ENCODE measurements at places on chromosomes 6 and 20. TPM values are rescaled to one million over a fixed set of nuclear protein-coding genes. Genes with fewer than 3 reads are reported as not detected.
A peak's percentile ranks its signal among the peaks of the same experiment; 100 is the strongest.

DNA sequence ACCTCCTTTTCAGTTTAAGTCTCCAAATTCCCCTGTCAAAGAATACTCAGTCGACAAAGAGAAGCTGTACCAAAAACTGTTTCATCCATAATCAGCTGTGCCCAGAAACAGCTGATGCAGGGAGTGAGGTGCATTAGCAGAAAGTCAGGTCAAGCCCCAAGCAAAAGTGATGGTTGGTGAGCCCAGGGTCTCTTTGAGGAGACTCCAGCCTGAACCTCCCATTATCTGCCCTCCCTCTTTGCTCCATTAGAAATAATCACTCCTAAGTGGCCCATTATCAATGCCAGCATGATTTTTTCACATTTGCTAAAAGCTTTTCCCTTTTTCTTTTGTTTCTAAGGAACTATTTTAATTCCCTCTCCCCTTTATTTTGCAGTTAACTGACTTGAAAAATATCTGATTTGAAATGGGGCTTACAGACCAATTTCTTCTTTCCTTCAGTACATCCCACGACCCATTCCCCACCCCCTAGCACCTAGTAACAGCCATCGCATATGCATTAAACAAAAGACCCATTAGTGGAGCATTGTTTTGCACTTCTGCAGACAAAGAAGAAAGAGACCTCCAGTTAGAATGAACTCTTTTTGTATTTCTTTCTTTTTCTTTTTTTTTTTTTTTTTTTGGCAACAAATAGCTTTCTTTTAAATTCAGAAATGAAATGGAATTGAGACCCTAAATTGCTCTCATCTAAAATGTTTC is 257.0 kb downstream of the GRIK2 start:
- no peak for DNase-seq

DNA sequence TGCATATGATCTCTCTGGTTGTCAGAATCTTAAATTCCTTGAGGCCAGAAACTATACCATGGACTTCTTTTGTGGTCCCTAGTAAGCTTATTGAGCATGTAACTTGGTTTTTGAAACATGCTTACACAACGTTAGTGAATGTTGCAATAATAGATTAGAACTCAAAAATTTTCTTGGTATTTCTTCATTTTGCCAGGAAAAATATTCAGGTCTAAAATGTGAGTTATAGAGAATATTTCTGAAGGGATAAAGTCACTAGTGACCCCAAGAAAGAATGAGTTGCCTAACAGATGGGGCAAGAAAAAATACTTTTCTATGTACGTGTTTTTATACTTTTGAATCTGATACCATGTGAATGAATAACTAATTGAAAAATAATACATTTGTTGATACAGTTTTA is 195.4 kb downstream of the TFAP2A start:
- DNase-seq = no peak

- DNase-seq = no peak
Measured at GRCh38 chr6:3594201-3594600, 137.4 kb upstream of the SLC22A23 start.

- peak; percentile 83 for DNase-seq
Measured at GRCh38 chr6:32152769-32153563, 975 bp upstream of the PPT2 start.

DNA sequence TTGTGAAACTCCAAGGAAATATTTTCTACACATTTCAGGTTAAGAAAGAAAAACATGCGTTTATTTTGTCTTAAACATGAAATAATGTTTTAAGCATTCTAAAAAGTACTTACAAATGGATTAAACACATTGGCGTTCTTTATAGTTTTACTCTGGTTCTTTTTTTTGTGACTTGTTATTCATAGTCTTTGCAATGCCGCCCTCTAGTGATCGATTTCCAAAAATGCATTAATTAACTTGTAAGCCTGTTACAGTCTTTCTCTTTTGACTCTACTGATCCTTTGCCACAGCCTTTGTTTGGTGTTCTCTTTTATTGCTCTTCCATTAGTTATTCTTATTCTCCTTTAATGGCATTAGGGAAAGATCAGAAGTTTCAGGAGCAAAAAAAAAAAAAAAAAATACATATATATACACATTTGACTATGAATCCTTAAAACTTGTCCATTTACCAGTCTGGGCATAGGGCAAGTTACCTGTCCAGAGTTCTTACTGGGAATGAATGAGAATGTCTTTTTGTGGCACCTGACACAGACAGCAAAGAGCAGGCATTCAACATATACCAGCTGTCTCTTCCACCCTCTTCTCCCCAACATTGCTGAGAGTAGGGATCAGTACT is 59.9 kb downstream of the MACROD2 start:
- DNase-seq = no peak

- DNase-seq = no peak
Measured at GRCh38 chr6:167097770-167098169, 25.1 kb upstream of the CCR6 start.

DNA sequence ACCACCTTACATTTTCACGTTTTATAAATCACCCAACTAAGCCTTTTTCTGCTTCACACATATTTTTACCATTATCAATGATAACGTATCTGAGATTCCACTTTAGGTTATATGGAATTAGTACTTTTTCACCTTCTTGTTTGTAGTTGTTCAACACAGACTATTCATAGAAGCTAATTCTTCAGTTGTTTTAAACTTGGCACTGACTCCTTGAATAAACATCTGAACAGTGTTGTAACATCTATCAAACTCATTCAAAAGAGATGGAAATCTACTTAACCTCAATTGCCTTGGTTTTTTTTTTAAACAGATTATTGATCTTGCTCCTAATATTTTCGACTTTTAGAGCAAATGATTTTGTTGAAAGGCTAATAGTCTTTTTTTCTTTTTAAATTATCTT is 34.2 kb downstream of the PTPRA start:
- DNase-seq = no peak

- no peak for DNase-seq
Measured at GRCh38 chr6:15061908-15062515, 183.9 kb upstream of the JARID2 start.

GRCh38 chr6:33682341-33682740 is 29.2 kb downstream of the UQCC2 start:
- no peak for DNase-seq

DNA sequence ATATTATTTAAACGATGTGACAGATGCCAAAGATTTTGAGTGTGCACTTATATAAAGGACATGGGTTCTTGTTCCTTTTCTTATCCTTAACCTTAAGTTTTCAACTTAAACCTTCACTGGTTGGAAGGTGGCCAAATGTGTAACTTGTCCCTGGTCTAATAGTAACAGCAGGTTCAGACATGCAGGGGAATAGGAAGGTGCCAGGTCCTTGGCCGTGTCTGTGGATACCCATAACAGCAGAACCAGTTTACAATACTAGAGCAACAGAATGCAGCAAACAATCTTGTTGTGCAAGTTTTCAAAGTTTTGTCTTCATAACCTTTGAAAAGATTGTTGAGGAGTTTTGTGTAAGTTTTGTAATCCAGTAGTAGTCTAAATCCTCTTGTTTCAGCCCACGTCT is 4.4 kb downstream of the MYB start:
- DNase-seq = no peak

DNA sequence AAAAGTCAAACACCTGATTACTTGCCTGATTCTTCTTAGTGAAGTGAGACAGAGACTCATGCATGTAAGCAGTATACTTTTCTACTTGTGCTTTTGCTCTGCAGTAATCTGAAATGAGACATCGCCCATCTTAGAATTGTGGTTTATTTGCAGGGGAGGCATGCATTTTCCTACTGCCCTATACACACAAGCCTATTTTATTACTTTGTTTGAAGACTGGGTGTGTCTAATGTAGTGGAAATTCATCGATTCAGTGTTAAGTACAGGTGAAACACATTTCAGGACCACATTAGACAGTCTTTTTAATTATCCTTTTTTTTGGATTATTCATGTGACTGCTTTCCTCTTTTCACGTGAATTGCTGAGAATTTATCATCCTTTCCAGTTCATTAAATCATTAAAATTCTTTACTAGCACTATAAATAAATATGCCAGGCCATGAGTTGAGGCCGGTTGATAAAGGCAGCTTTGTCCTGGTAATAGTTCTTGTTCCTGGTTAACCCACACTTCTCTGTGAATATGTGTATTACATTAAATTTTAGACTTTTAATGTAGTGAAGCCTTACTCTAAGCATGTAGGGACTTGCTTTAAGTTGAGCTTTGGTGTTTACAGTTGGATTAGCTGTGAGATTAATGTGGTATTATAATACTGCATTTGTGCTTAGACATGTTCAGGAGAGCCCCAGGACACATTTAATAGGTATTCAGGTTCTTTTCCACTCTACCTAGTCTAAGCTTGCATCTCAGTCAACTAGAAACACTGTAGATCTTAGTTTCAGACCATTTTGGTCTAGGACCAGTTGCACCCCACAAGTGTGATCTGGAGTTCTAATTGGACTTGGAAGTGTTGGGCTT is 10.8 kb upstream of the BTBD3 start:
- DNase-seq = no peak

- DNase-seq = no peak
Measured at GRCh38 chr6:8400663-8401062, 34.7 kb downstream of the SLC35B3 start.

DNA sequence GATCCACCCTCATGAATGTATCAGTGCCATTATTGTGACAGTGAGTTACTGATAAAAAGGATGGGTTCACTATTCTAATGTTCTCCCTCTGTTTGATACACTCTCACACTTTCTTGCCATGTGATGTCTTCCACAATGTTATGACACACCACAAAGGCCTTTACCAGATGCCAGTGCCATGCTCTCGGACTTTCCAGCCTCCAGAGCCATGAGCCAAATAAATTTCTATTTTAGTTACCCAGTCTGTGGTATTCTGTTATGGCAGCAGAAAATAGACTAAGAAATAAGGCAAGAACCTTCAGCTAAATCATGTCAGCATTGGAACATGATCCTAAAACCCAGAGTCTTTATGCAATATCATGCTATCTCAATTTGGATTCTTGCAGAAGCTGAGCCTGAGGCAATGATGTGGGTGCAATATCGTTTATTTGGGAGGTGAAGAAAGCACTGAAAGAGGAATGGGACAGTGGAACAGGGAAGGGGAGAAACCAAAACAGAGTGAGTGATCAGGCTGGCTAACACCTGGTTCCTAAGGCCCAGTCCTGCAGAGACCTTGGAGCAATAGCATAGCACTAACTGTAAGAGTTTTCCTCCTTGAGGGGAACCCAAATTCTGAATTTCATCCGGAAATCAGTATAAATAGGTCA is 130.4 kb upstream of the LRFN2 start:
- DNase-seq = no peak

DNA sequence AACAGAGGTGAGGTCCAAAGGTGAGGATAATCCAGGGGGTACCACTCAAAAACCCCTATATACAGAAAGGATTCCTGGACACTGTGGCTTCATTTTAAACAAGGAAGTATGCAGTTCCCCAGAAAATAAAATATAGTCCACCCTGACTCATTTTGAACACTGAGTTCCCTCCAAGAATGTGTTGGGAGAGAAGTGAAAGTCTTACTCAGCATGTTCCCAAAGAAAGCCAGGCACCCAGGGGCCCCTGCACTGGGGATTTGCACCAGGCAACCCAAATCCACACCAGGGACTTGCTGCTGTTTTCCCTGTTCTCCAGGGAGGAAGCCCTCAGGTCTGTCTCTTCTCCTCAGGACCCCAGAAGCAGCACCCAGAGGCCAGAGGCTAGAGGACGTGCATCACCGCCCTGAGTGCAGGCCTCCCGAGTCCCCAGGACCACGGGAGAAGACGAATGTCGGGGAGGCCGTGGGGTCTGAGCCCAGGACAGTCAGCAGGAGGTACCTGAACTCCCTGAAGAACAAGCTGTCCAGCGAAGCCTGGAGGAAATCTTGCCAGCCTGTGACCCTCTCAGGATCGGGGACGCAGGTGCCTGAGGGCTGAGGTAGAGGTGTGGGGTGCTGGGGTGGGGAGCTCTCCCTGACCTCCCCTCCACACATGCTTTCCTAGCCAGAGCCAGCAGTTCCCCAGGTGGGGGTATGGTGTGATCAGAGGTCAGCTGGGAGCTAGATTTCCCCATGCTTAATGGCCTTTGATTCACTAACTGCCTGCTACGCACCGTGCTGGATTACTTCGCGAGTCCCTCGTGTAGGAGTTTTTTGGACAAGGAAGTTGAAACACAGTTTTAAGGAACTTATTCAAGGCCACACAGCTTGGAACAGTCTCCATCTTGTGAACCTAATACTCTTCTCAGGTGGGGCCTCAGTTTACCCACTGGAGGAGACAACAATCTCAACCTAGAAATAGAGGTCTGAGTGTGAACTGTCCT is 3.3 kb downstream of the FGD2 start:
- DNase-seq = no peak

DNA sequence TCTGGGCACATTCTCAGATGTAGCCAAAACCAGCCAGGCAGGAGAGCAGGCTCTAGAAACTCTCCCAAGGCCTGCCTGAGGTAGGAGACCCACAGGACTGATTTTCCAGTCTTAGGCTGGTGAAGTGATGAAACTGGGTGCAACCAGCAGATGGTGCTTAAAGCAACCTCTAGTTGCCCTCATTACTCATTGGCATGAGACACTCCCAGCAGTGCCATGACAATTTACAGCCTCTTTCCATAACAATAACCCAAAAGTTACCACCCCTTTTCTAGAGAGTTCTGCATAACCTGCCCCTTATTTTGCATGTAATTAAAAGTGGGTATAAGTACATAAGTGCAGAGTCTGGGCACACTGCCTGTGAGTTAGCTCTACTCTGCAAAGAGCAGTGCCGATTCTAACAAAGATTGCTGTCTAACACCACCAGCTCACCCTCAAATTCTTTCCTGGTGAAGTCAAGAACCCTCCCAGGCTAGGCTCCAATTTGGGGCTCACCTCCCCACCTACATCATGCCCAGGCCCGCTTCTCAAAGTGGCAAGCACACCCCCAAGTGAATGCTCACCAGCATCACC is 14.4 kb upstream of the GPR6 start:
- no peak for DNase-seq

DNA sequence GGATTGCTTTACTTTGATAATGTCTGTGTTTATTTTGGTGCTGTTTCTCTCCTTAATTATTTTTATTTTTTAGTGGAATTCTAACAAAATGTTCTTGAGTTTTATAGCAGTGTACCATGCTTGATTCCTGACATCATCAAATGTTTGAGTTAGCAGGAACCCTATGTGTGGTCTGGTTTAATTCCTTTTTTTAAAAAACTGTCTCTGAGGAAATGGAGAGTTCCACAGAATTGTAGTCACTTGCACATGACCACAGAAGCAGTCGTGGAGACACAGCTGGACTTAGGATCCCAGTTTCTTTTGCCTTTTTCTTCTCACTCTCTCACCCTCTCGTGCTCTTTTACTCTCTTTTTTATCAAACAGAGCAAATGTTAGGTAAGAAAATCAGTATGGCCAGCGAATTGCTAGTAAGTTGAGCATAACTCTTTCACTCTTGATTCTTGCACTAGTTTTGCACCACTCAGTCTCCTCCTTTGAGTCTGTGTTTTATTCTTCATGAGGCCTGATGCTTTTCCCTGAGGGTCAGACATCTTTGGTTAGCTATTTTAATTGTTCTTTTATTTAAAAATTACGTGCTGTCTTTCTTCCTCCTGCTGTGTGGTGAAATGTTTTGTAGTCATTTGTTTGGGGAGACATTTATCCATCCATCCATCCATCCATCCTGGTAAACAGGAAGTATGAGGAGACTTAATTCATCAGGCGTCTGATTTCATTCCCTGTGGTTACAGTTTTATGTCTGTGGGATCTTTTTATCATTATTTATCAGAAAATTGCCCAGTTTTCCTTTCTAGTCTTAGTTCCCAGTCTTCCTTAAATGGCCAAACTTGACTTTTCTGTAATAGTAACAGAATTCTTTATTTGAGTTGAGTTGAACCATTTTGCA is 83.0 kb downstream of the SCAF8 start:
- no peak for DNase-seq

SLC22A7 gene
- total RNA-seq = not detected

ECT2L gene
- 0.56 TPM for total RNA-seq

PKIB gene
- total RNA-seq = 6.4 TPM

PXMP4 gene
- 20.5 TPM for total RNA-seq

TBX18 gene
- 2.2 TPM for total RNA-seq

BTN1A1 gene
- total RNA-seq = not detected

Data from suprapubic skin (tissue), 4 donors.